H1 (cell line): ENCODE measurements at places on chromosomes 6 and 20.

DNA sequence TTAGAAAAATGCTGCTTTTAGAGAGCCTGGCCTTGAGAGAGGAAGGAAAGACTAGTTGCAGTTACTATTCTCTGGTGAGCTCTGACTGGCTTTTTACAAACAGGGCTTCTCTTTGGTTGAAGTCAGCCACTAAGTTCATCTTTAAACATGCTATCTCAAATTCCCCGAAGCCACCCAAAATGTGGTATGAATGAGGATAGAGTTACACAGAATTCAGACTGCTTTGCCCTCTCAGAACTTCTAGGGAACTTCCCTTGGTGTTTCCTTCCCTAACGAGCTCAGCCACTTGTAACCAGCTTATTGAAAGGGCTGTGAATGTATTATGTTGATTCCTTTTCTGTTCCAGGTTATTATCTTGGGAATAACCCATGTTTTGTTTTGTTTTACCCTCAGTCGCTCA, 73.5 kb downstream of the EFHC1 start:
- DNase-seq: no peak

DNA sequence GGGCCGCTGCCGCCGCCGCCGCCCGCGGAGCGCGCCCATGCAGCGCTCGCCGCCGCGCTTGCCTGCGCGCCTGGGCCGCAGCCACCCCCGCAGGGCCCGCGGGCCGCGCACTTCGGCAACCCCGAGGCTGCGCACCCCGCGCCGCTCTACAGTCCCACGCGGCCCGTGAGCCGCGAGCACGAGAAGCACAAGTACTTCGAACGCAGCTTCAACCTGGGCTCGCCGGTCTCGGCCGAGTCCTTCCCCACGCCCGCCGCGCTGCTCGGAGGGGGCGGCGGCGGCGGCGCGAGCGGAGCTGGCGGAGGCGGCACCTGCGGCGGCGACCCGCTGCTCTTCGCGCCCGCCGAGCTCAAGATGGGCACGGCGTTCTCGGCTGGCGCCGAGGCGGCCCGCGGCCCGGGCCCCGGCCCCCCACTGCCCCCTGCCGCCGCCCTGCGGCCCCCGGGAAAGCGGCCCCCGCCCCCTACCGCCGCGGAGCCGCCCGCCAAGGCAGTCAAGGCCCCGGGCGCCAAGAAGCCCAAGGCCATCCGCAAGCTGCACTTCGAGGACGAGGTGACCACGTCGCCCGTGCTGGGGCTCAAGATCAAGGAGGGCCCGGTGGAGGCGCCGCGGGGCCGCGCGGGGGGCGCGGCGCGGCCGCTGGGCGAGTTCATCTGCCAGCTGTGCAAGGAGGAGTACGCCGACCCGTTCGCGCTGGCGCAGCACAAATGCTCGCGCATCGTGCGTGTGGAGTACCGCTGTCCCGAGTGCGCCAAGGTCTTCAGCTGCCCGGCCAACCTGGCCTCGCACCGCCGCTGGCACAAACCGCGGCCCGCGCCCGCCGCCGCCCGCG, 730 bp downstream of the INSM1 start:
- peak; percentile 72 for DNase-seq

DNA sequence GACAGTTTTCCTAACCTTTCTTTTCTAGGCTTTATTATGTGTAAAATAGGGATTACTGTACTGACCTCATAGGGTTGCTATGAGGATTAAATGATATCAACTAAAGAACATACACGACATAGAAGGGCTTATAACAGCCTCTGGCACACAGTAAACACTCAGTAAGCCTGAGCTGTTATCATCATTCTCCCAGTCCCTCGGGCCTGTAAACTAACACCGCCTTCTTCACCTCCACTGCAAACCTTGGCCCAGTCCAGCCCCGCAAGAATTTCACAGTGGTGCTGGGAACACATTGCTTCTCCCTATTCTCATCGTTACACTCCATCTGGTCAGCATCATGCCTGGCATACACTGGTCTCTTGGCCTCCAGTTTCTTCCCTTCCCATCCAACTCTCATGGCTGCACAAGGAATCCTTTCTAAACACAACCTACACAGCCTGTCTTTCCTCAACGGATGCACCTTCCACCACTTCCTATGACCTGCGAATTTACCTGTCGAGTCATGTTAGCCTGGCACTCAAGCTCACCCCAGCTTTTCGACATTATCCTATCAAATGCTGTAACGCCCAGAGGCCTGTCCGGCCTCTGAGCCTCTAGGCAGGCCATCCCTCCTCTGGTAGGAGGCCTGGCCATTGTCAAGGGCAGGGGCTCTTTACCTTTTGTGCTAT, 92.1 kb downstream of the FYN start:
- DNase-seq: no peak

GRCh38 chr20:5212907-5213487, 86.2 kb downstream of the CDS2 start:
- DNase-seq: no peak

- no peak for DNase-seq
Measured at GRCh38 chr20:22248051-22248667, 336.2 kb downstream of the FOXA2 start.

DNA sequence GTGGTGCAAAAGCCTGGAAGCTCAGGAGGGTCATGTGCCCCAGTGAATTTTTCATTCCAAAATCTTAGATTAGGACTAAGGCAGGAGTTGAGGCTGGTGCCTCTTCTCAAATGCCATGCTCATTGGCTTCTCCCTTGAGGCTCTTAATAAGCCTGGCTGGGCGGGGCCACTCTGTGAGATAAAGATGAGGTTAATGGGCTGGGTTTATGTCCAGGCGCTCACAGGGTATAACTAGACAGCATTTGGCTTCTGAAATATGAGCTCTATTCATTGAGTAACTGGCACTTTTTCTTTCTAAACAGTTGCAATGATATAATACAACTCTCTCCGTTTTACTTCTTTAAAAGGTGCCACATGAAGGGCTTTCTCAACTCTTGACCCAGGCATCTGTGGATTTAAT, 156.3 kb downstream of the SCML4 start:
- DNase-seq: no peak

DNA sequence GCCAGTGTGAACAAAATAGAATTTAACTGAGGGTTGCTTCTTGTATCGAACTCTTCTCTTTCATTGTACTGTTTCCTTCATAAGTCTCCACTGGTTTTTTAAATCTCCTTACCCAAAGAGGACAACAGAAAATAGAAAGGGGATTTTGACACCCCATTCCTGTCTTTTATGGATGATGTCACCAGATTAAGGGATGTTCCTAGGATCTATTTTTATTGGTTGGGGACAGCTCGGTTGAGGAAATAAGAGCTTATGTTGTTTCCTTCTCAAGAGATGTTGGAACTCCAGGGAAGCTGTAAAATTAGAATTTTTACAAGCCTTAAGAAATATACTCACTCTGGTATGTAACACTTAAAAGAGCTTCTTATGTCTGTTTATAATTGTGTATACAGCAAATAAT, 171.5 kb downstream of the PHF3 start:
- DNase-seq: no peak

DNA sequence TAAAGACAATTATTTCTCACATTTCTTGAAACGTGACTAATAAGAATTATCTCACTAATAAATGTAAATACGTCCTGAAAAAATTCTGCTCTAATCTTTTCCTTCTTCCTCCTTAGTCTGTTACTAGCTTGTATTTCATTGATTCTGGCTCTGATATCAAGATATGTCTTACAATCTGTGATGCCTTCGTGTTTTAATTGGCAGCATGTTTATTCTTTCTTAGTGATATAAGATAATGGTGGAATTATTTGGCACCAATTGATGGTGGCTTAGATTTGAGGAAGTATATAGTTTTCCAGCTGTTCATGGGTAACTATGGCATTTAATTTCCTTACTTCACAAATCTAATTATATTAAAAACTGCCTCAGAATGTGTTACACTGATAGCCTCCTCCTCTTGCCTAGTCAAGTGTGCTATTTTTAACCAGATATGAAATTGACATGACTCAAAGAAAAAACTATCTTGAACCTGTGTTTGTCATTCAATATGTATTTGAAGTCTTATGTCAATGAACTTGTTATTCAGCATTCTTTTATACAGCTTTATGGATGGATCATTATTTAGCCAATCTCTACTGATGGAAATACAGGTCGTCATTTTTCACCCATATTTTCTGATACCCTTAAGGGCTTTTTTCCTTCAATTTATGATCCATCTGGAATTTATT, 5.3 kb downstream of the CCNC start:
- no peak for DNase-seq

GRCh38 chr6:145457556-145457955, 277.8 kb downstream of the EPM2A start:
- no peak for DNase-seq

DNA sequence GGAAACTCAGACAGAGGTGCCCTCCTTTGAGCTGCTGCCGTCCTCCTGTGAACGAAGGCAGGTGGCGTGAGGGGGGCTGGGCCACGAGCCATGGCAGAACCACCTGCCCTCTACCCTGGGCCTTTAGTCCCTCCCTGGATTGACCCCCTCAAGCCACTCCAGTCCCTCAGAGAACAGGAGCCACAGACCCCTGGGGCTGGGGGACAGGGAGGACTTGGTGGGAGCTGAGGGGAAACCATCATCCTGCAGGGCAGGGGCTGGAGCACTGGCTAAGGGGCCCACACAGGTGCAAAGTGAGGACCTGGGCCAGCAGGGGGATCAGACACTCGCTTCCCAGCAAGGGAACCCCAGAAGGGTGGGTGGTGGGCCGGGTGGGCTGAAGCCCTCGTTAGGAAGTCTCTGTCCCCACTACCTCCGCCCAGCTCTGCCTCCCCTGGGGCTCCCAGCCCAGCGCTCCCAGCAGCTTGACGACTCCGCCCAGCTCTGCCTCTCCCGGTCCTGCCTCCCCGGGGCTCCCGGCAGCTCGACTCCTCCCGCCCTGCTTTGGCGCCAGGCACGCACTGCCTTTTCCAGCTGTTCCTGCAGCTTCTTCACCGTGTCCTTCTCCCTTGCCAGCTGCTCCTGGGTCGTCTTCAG, 44.4 kb downstream of the DSTN start:
- no peak for DNase-seq

- no peak for DNase-seq
Measured at GRCh38 chr6:43819958-43820357, 49.9 kb downstream of the VEGFA start.

GRCh38 chr6:46376562-46377061, 114.6 kb downstream of the RCAN2 start:
- DNase-seq: no peak

GRCh38 chr6:145009711-145010110, 724.6 kb downstream of the UTRN start:
- no peak for DNase-seq

DNA sequence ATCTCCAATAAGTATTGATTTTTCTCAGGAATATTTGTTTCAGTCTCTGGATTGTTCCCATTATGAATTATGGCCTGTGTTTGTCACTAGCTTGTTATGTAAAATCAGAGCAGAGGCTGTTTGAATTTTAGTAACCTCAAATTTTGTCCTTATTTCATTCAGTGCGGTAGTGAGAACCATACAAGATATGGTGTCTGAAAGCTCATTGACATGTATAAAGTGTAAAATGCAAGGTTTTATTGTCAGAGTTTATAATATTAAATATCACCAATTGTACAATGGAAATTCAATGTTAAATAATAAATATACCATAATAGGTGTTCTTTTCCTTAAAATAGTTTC, 353.3 kb upstream of the SYNCRIP start:
- no peak for DNase-seq

- no peak for DNase-seq
Measured at GRCh38 chr20:64041781-64042053, 5.7 kb downstream of the C20orf204 start.

- DNase-seq: no peak
Measured at GRCh38 chr20:64228751-64229506, 26.6 kb upstream of the PCMTD2 start.

DNA sequence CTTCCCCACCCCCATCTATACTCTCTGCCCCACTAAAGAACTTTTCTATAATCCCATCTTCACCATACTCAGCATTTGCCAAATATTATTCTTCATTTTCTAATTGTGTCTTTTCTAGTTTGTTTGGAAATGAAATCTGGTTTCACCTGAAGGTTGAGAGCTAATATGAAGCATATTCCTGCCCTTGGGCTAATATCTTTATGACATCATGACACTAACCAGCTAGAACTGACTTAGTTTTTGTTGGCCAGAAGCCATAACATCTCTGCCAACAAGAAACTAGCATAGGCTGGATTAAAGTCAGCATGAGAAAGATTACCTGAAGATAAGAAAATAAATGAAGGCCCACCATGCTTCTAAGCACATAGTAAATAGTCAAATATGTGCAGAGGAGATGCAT, 16.7 kb downstream of the UNC5CL start:
- no peak for DNase-seq

- DNase-seq: no peak
Measured at GRCh38 chr20:62838128-62838891, 21.5 kb downstream of the COL9A3 start.

- no peak for DNase-seq
Measured at GRCh38 chr6:22899426-22899825, 330.1 kb downstream of the HDGFL1 start.

DNA sequence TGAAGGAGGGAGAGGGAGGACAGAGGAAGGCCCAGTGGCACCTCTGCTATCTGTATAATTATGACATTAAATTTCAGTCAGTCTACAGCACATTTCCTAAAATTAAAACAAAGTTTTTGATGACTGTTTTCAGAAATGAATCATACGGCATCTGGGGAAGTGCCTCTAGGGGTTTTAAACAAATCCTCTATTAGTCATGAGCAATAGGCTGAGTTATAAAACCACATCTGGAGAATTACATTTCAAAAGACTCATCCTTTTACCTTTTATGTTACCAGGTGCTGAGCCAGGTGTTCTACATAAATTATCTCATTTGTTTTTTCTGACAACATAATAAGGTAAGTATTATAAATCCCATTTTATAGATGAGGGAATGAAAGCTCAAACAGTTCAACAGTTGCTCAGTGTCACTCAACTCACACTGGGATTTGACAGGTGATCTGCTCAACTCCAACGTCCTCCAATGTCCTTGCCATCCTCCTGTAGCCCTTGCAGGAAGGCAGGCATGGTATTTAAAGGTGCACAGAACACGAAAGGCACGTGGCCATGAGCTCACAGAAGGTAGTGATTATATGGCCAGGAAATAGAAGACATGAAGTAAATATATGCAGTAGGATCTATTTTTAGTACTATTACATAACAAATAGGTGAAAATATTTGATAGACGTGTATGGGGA, 184.2 kb upstream of the MAN1A1 start:
- no peak for DNase-seq

GRCh38 chr6:105874835-105875626, 211.1 kb upstream of the PRDM1 start:
- DNase-seq: no peak

DNA sequence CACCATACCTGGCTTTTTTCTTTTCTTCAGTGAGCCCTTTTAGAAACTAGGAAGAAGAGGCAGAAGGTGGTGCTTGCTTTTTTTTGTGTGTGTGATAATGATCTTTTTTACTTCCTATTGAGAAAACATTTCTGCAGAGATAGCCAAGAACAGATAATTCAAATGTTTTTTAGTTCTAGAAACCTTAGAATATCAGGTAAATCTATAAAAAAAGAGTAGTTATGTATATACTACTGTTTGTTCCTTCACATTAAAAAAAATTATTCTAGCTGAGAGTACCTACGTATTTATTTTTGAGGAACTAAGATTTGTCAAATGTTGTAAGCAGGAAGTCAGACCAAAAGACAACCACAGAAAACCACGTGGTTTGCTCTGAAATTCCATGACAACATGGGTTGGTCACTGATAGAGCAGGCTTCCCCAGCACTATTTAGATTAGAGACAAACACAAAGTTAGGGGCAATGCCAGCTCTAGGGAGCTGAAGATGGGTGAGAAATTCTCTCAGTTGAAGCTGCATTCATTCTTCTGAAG, 12.8 kb downstream of the STK4 start:
- no peak for DNase-seq
